ENCODE measurements at places on chromosomes 3 and 15. TPM values are rescaled to one million over a fixed set of nuclear protein-coding genes. Genes with fewer than 3 reads are reported as not detected.

GRCh38 chr3:16482194-16482769, 31.2 kb downstream of the RFTN1 start:
- no peak for DNase-seq

DNA sequence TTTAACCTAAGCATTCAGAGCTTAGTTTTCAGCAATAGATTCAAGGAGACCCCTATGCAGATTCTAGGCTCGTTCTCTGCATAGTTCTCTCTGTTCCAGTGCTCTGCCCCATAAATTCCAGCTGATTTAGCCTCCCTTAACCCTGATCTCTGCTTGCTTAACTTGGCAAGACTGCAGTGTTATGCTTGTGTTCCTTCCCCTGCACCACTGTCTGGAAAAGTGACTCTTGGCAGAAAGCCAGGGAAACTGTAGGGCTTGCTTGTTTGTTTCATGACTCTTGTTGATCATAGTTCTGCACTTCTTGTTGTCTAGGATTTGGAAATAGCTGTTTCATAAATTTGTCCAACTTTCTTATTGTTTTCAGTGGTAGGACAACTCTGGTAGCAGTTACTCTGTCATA, 40.1 kb downstream of the ANAPC13 start:
- peak; percentile 51 for DNase-seq

Gene ISLR
- 0.39 TPM for total RNA-seq

GRCh38 chr3:161950318-161950868, 453.8 kb downstream of the OTOL1 start:
- no peak for DNase-seq
